ENCODE measurements at places on chromosomes 2 and 18.

GRCh38 chr18:48139431-48140347 lies 209.2 kb upstream of the SMAD2 start:
- DNase-seq = no peak

DNA sequence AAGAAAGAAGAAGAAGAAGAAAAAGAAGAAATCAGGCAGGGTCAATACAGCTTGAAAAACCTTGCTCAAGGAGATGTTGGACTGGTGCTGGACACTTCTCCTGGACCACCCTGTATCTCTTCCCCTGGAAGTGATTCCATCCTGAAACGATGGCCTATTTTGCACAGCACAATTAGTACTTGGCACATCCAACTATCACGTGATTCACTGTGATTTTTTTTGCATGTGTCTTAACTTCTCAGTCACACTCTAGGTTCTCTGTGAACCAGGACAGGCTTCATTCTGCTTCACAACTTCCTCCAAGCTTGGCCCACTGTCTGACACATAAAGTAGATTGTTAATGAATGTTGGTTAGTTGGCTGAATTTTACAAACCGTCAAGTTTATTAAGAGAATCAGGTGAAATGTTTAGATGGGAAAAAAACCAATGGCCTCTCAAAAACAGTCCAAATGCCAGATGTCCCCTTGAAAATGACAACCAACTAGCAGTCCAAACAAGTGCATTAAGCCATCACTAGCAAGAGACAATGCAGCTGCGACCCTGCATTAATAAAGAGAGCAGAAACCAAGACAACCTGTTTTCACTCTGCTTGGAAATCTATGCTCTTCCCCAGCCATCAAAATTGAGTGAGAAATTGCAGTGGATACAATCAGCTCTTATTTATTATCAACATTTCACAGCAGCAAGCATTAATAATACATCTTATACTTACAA lies 300.0 kb upstream of the CHAC2 start:
- no peak for DNase-seq

- DNase-seq = no peak
Observed at GRCh38 chr2:189504238-189504637, 63.0 kb downstream of the WDR75 start.

GRCh38 chr2:162210385-162210784 lies 32.9 kb downstream of the FAP start:
- no peak for DNase-seq

DNA sequence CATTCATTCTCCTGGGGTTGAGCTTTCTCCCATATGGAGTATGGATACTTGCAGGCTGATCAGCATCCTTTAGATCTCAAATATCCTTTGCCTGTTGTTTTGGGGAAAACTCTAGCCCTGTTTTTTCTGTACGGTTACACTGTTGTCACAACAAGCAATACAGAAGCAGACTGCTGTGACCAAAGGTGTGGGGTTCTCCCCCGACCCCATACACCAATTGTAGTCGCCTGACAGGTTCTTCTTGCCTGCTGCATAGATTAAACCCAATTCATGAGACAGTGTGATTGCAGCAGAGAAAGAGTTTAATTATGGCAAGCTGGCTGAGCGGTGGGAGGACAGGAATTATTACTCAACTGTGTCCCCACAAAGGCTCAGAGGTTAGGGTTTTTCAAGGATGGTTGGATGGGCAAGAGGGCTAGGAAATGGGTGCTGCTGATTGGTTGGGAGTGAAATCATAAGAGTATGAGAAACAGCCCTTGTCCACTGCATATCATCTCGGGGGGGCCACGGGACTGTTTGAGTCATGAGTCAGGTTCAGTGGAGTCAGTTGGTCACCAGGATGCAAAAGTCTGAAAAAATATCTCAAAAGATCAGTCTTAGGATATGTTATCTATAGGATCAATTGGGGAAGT lies 40.6 kb downstream of the ITGB1BP1 start:
- DNase-seq = no peak

DNA sequence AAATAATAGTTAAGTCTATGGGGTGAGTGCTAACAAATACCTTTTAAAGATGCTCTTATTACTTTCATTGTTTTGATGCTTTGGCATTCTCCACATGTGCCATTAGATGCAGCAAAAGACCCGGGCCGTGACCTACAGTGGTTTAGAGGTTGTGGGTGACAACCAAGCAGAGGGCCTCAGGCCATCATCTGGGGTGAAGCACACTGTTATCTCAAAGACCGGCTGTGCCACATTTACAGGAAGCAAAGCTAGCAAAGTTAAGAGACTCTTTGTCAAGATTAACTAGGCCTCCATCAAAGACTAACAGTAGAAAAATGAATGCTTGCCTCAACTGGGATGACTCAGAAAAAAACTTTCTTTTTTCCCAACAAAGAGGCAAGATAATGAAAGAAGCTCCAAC lies 695.3 kb downstream of the SATB2 start:
- no peak for DNase-seq

GRCh38 chr18:21242141-21242779 lies at the start of gene GREB1L:
TSS of gene GREB1L (plus strand) at chr18:21242232. CDS start at chr18:21383519, 141,287 bp downstream.
- no peak for DNase-seq

DNA sequence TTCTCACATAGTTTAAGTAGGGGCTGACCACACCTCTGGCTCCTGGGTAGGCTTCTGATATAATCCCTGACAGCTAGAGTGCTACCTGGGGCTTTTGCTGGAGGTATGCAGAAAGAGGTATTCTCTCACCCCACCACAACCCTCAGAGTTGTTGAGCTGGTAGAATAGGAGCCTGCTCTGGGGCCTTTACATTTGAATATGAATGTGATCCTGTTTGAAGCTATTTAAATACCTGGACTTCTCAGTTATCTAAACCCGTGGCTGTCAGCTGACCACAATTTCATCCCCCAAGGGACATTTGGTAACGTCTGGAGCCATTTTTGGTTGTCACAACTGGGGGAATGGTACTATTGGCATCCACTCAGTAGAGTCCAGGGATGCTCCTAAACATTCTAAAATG lies 669.1 kb downstream of the SATB2 start:
- no peak for DNase-seq

DNA sequence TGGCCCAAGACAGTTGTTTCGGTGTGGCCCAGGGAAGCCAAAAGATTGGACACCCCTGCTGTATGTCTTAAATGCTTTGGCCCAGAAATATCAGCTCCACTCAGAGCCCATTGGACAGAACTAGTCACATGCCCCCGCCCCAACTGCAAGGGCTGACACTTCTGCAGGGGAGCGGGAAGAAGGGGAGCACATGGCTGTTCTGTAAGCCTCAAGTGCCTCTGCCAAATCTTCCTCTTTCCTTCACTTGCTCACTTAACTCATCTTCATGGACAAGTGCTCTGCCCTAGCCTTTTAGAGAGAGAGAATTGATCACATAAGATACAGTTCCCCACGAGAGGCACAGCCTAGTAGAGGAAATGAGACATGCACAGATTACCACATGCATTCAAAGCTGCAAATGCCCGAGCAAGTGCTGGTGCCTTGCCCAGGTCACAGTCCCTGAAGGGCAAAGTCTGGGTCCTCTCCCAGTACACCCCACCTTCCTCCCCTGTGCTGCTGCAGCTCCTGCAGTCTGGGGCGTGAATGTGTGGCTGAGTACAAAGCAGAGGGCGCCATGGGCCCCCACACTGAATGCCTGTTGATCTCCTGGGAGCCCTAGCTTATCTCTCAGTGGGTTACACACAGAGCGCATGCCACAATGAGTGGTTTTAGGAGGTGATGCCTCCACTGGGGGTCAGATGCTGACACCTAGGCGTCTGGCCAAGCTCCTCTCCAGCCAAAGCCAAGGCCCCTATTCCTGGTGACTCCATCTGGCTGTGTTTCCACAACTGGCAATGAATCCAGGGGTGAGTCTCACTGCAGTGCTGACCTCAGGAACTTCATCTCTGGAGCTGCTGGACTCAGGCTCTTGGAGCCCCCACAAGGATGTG lies 135.3 kb downstream of the CTIF start:
- no peak for DNase-seq

- DNase-seq = no peak
Observed at GRCh38 chr18:8795586-8796325, 90.4 kb downstream of the MTCL1 start.

DNA sequence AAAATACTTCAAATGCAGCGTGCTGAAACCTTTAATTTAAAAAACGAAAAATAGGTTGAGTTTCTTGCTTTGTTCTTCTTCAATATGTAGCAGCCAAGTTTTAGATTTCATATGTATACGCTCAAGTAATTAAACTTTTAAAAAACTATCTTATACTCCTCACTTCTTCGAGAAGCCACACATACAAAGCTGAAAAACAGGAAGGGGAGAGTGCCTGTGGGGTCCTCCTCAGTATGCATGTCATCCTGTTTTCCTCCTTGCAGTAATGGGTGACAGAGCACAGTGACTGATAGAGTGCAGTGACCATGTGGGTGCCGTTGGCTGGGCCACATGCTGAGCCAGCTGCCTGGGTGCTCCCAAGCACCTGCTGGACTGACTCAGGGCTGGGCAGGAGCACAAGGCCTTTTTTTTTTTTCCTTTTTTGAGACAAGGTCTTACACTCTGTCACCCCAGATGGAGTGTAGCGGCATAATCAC lies 33.3 kb downstream of the UXS1 start:
- DNase-seq = peak; percentile 33

GRCh38 chr2:42328148-42328833 lies 32.7 kb downstream of the COX7A2L start:
- DNase-seq = no peak

DNA sequence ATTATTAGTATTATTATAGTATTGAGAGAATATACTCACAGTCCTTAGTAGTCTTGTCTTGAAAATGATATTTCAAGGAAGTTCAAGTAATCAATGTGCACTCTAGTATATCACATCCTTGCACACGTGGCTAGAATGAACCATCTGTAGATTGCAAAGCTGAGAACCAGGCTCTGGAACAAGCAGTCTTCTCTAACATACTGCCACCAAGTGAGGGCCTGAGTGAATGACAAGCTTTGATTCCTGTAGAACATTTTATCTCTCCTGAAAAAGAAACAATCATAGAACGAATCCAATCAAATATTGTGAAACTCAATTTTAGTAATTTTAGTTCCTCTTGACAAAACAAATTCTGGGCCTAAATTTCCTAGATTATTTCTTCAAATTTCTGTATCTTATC lies 55.3 kb upstream of the SULT1C3 start:
- DNase-seq = no peak

DNA sequence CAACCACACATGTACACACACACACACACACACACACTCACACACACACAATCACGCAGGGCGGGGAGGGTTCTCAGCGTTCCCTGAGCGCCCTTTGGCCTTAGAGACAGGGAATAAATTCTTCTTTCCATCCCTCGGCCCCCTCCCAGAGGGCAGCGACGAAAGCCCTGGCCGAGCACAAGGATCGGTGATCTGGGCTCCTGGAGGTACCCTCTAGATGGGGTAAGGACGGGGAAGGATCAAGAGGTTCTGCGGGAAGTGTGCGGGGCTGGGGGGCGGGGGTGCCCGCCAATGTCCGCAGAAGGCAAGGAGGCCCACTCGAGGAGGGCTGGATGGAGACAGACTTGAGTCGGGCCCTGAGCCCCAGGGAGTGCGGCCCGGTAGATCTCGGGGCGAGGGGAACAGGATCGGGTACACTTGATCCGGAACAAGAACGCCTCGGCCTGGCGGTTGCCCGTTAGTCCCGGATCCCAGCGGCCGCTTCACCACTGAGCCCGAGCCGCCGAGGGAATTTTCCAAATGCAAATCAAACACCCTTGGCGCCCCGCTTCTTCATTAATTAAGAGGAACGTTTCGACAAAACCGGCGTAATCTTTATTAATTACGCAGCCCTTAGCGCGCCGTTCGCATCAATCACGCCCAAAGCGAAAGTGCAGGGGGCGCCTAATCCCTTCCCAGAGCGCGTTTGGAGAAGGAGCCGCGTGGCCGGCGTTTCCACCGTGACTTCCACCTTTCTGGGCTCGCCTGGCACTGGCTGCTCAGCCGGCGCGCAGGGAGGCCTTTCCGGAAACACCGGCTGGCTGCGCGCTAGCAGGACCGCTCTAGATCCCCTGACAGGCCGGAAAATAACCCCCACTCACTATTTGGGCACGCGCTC lies 7.0 kb upstream of the PAX3 start:
- no peak for DNase-seq
